G401 (cell line): ENCODE measurements at places on chromosomes 4 and X.

DNA sequence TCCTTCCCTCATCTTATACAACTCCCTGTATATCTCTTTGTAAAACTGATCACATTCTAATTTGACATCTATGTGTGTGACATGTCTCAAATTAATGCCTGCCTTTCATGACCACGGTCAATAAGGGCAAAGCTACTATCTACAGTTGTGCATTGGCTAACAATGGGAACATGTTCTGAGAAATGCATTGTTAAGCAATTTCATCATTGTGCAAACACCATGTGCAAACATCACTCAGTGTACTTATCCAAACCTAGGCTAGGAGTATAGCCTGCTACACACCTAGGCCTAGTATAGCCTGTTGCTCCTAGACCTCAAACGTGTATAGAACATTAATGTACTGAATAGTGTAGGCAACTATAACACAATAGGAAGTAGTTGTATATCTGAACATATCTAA is 95.0 kb downstream of the BANK1 start:
- no peak for DNase-seq

GRCh38 chr4:163070023-163070422 is 96.7 kb downstream of the NAF1 start:
- no peak for DNase-seq

- DNase-seq: no peak
Observed at GRCh38 chr4:11081006-11081405, 347.7 kb downstream of the HS3ST1 start.

DNA sequence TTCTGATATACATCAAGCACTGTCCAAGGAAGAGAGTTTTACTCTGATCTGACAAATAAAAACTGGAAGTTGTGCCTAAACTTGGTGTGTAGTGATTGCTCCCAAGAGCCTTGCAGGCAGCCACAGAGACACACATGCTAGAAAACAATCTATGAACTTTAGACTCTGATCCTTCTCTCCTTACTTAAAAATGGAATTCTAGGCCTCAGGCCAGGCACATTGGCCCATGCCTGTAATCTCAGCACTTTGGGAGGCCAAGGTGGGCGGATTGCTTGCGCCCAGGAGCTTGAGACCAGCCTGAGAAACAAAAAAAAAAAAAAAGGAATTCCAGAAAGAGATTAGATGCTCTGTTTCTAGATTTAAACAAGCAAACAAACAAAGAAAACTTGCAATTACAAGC is 45.6 kb upstream of the S100G start:
- no peak for DNase-seq

GRCh38 chr4:163613383-163613782 is 118.9 kb downstream of the TMA16 start:
- DNase-seq: no peak

DNA sequence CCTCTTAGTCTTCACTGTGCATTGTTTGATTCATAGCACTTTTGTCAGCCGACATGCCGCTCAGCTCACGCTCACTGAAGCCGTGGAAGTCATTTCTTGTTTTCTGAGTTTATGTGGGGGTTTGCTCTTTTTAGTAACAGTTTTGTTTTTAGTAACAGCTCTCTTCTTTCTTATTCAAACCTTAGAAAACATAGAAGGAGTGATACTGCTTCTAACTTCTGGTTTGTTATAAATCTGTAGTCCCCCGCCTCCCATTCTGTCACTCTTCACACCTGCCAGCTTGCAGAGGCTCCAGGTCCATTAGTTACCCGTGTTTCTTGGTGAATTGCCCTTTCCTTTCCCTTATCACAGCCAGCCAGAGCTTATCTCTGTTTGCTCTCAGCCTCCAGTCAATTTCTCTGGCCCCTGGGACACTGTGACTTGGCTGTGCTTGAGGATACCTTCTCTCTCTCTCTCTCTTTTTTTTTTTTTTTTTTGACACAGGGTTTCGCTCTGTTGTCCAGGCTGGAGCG is 50.5 kb downstream of the GRK4 start:
- DNase-seq: no peak

- no peak for DNase-seq
Observed at GRCh38 chr4:159160242-159160641, 57.4 kb downstream of the RAPGEF2 start.
